Pulmonary artery endothelial cell (primary cell): ENCODE measurements at places on chromosomes 4 and X. TPM values are rescaled to one million over a fixed set of nuclear protein-coding genes. Genes with fewer than 3 reads are reported as not detected.

GRCh38 chr4:186643501-186644310 lies 80.0 kb downstream of the FAT1 start:
- no peak for DNase-seq

GRCh38 chr4:97153042-97153441 lies 990.2 kb downstream of the STPG2 start:
- no peak for DNase-seq

- DNase-seq = no peak
Observed at GRCh38 chr4:534576-535151, 35.7 kb downstream of the PIGG start.

GRCh38 chr4:80008971-80009370 lies 64.1 kb downstream of the ANTXR2 start:
- DNase-seq = no peak

GK gene
- 4.3 and 6.9 TPM in 2 replicates for total RNA-seq

GRCh38 chr4:24886596-24886995 lies 26.2 kb downstream of the CCDC149 start:
- DNase-seq = no peak

DNA sequence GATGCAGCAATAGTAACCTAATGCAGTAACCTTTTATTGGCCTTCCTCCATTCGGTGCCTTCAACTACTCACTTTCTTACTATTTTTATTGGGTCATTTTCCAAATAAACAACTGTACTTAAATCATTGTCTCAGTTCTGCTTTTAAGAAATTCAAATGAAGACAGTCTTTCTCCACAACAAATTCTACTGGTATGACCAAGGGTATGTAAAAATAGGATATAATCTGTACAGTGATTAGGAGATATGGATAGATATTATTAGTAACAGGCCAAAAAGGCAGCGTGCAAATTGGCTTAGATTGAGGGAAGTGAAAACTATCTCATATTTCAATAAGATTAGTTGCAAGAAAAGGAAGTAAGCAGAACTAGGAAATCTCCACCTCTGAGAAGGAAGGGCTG lies 177.4 kb upstream of the PPP1R2C start:
- DNase-seq = no peak

NOX1 gene
- total RNA-seq = not detected in 2 replicates
